Hypothalamus (tissue), 51 donors: ENCODE measurements at places on chromosomes 3 and 15.

GRCh38 chr15:68298882-68299381 is 21.4 kb downstream of the FEM1B start:
- DNase-seq = peak; percentile 20

- DNase-seq = no peak
Measured at GRCh38 chr3:141116721-141117120, 65.6 kb downstream of the SPSB4 start.

DNA sequence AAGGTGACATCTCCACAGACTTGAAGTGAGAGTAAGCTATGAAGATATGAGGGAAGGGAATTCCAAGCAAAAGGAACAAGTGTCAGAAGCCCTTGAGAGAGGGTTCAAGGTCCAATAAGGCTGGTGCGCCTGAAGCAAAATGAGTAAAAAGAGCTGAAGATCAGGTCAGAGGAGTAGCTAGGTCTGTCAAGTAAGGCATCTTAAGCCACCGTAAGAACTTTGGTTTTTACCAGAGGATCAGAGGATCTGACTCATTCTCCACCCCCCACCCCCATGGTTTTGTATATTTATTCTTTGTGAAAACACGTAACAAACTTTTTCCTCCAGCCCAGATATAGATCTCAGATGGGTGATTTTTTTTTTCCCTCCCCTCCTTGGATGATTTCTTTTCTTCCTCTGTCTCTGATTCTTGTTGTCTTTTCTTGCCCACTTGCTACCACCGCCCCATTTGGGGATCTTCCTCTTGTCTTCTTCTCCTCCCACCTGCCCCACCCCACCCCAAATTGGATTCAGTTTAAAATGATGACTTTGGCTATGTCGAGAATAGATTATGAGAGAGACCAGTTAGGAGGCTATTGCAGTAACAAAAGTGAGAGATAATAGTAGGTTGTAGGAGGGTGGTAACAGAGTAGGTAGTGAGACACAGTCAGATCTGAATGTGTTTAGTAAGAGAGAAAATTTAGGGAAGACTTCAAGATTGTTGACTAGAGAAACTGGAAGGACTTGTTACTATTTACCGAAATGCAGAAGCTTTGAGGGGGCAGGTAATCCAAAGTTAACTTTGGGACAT is 6.1 kb downstream of the TRMT10C start:
- no peak for DNase-seq

- no peak for DNase-seq
Measured at GRCh38 chr3:98038876-98039275, 3.8 kb upstream of the GABRR3 start.

GRCh38 chr3:24740326-24740725 is 245.7 kb upstream of the THRB start:
- no peak for DNase-seq

DNA sequence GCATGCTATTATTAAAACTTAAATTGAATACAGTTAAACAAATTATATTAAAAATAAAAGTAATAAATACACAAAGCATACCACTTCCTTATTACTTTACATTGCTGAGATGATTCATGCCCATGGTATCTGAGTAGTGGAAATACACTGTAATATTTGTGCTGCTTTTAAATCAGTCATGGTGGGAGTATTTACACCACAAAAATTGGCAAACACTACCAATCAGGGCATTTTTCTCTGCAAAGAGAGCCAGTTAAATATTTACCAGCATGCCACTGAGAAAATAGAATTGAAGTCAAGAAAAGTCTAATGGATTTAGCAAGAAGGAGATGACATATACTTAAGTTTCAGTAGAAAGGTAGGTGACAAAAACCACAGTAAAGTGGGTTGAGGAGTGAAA is 19.6 kb downstream of the PPARG start:
- no peak for DNase-seq

DNA sequence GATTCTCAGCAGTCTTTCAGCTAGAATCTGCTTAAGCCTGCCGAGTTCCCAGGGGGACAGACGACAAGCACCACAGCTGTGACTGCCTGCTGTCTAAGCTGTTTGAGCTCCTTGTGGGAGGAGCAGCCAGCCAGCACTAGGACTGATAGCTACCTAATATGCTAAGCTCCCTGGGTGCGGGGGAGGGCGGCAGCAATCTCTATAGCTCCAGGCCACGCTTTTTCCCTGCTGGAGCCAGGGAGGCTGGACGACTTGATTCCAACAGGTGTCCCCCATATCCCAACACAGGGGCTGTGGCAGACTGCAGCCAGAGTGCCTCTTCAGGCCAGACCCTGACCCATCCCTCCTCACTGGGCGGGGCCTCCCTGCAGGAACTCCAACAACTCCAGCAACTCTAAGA is 134.1 kb upstream of the ARPP21 start:
- DNase-seq = no peak

- DNase-seq = no peak
Measured at GRCh38 chr3:191387441-191388077, 57.2 kb upstream of the UTS2B start.

DNA sequence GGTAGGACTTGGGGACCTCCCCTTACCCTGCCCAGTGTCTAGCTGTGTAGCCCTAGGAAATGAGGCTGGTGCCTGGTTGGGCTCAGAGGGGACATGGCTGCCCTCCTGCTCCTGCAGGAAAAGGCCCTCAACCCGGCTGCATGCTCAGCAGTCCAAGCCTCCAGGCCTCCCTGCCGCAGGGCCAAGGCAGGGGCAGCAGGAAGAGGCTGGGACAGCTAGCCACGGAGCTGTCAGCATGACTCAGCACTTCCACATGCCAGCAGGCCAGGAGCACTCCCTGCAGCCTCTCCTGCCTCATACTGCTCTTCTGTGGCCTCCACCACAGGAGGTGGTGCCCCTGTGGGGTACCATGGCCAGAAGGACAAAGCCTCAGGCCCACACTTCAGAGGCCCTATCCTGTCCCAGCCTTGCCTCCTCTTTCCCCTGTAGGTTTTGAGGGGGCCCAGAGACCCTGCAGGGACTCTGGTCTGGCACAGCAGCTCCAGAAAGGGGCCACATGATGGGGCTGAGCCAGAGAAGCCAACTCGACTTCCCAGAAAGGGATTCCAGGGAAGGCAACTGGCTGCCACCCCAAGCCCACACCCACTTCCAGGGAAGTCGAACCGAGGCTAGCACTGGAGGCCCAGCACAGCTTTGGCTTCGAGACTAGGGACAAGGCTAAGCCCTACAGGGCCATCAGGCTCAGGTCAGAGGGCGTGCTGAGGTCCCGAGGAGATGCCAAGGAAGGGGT is 19.5 kb downstream of the TKT start:
- no peak for DNase-seq

GRCh38 chr15:74773329-74773728 is 8.6 kb upstream of the CSK start:
- no peak for DNase-seq

DNA sequence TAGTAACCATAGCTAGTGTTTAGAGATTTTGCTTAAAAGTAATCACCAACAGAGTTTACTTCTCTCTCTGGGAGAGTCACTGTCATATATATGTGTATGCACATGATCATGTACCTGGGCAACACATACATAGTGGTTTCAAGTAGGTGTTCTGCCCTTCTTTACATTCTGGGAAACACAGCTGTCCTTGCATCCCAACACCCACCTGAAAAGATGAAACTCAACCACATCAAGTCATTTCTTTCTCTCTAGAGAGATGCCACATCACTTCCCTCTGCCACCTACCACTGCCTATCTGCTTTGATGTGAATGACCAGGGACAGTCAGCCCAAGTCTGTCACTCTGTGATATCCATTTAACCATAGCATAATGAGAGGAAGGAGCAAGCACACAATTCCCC is 155.8 kb upstream of the GADL1 start:
- DNase-seq = no peak

GRCh38 chr3:161221806-161222600 is 892 bp downstream of the NMD3 start:
- DNase-seq = no peak

DNA sequence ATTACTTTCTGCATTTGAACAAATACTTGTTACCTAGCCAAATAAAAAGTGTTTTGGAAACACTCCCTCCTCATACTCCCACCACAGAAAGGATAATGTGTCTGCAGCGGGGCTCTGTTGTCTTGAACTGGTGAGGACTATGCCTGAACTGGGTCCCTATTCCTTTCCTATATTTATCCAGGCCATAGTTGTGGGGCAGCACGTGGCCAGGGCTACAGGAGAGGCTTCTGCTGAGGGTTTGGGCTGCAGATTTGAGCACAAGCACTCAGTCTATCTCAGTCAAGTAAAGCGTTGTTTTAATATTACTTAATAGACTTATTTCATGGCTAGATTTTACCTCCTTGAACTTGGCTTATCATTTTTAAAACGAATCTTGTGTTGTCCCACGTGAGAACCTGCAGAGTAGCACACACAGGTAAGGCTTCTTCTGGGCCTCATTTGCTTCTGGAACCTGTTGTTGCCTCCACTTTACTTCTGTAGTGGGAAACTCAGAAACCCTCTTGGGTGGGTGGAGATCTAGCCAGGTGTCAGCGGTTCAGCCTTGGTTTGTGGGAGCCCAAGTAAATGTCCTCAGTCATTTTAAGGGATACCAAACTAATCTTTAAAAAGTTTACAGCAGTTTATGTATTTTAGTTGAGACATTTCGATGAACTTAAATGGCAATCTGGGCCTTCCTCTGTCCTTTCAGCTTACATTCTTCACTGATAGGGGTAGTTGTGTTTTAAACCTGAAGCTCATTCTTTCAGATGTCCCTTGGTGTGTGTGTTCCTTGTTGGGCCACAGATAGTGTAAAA is 51.1 kb downstream of the TRIM71 start:
- no peak for DNase-seq

DNA sequence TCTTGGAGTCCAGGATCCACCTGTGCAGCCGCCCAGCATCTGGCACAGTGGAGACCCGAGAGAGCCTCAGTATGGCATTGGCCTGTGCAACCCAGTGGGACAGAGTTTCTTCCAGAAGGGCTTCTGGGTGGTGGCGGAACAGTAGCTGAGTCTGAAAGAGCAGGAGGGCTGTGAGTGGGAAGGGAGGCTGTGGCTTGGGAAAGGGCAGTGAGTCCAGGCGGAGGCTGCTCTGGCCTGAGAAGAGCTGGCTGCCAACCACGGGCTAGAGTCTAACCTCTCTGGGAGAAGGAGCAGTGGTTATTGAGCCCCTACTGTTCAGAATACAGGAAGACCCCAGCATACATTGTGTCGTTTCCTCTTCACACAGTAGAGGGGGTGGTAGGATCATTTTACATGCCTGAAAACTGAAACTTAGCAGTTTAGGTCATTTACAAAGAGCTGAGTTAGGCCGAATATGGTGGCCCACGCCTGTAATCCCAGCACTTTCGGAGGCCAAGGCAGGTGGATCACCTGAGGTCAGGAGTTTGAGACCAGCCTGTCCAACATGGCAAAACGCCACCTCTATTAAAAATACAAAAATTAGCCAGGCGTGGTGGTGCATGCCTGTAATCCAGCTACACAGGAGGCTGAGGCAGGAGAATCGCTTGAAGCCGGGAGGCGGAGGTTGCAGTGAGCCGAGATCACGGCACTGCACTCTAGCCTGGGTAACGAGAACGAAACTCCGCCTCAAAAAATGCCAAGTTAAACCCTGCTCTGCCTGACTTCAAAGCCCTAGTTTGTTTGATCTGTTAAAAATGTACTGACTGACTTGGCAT is 3.2 kb downstream of the AEN start:
- DNase-seq = no peak

DNA sequence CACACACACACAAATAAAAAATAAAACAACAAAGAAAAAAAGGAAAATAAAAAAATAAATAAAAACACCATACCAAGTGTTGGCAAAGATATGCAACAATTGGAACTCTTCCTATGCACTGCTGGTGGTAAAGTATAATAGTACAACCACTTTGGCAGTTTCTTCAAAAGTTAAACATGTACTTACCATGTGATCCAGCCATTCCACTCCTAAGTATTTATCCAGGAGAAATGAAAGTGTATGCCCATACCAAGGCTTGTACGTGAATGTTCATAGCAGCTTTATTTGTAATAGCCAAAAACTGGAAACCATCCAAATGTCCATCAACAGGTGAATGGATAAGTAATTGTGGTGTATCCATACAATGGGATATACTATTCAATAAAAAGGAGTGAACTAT is 17.0 kb downstream of the WDR93 start:
- no peak for DNase-seq

- DNase-seq = peak; percentile 2
Measured at GRCh38 chr3:56494679-56495322, 26.5 kb upstream of the ERC2 start.

DNA sequence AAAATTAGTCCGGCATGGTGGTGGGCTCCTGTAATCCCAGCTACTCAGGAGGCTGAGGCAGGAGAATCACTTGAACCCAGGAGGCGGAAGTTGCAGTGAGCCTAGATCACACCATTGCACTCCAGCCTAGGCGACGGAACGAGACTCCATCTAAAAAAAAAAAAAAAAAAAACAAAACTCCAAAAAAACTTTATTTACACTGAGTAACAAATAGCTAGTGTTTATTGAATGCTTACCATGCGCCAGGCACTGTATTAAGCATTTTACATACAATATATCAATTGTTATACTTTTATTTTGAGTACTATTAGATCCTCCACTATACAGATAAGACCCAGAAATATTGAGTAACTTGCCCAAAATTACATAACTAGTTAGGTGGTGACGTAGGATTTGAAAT is 17.4 kb upstream of the ARIH1 start:
- no peak for DNase-seq

DNA sequence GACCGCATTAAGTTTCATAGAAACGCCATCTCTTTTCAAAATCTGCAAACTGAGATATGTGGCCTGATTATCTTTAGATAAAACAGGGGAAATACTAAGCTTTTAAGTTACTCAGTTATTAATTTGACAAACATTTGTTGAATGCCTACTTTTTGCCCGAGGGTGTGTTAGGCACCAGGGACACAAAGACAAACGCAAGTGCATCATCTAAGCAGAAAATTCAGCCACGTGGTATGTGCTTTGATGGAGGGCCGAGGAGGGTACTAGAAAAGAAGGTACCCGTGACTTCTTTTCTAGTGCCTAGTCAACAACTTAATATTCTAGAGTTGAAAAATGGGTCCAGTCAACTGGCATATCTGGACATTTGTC is 594.3 kb downstream of the MAGI1 start:
- no peak for DNase-seq

DNA sequence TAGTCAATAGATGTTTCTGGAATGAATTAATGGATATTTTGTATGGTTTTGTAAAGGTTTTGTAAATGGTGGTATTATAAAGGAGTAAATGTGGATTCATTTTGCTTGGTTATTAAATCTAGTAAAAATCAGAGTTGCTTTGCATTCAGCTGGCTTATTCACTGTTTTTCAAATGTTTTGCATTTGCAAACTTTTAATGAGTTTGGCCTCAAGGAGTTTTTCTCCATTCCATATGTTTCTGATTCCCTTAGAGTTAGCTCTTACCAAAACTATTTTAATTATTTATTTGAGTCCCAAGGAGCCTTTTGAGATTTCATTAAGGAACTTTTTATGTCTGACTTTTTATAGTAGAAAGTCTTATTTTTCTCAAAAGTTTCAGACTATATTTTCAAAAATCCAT is 992.2 kb downstream of the DIPK2A start:
- no peak for DNase-seq

GRCh38 chr3:127464642-127465041 is 125.9 kb downstream of the TPRA1 start:
- no peak for DNase-seq

- no peak for DNase-seq
Measured at GRCh38 chr3:49689046-49689907, at the start of the genes MST1 and RNF123. TSS of gene MST1 (minus strand) at chr3:49689474. CDS start at chr3:49688691, 783 bp downstream. TSS of gene RNF123 (plus strand) at chr3:49689557. CDS start at chr3:49691166, 1,609 bp downstream.
